ENCODE measurements at places on chromosomes 16 and 17. TPM values are rescaled to one million over a fixed set of nuclear protein-coding genes. Genes with fewer than 3 reads are reported as not detected.
A peak's percentile ranks its signal among the peaks of the same experiment; 100 is the strongest.

Gene FAM20A
- total RNA-seq: 4.2 TPM

Gene HOXB1
- not detected for total RNA-seq

- no peak for DNase-seq
Measured at GRCh38 chr17:58231641-58232040, 6.7 kb upstream of the LPO start.

DNA sequence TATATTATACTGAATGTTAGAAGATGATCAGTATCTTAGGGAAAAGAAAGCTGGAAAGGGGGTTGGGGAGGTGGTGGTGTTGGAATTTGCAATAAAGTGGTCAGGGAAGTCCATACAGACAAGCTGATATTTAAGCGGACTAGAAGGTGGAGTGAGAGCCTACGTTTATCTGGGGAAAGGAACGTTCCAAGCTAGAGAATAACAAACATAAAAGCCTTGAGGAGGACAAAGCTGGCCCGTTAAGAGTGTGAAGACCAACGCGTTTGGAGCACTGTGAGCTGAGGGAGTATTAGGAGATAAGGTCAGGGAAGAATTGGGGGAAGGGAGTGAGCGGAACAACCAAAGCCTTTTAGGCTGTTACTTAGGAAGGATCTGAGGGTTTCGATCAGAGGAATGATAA lies 1.4 kb downstream of the DDX42 start:
- no peak for DNase-seq

DNA sequence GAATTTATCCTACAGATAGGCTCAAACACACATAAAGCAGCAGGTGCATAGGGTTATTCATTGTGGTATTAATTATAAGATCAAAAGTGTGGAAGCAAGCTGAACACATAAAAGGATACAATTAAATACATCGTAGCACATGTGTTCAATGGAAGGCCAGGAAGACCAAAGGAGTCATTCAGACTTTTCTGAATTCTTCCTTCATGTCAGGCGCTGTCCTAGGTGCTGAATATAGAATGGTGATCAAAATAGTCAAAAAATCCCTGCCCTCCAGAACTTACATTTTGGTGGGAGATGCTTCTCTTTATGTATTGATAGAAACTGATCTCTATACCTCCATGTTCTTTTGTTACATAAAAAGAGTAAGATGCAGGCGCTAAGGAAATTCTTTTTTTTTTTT lies 439.0 kb upstream of the ASIC2 start:
- DNase-seq: no peak

Gene KCNAB3
- 0.74 TPM for total RNA-seq

GRCh38 chr17:27993723-27994310 lies 48.7 kb upstream of the NLK start:
- DNase-seq: no peak

GRCh38 chr16:4801962-4802658 lies at the start of gene ROGDI:
TSS of gene ROGDI (minus strand) at chr16:4802633. CDS start at chr16:4802571, 62 bp downstream.
- DNase-seq: peak; percentile 94

DNA sequence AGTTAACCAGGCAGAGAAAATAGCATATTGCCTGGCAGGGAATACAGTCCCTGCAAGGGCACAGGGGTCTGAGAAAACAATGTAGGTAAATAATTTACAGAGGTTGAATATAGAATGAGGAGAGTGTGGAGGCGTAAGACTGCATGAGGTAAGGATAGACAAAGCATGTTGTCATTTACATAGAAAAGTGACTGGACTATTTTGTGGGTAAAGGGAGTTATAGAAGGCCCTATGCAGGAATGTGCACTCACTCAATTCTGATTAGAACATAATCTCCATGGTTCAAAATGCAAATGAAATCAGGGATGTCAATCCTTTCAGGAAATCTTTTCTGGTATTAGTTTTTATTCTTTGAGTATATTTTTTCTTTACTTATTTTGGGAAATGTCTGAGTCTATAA lies 285.7 kb upstream of the SALL1 start:
- DNase-seq: no peak

- DNase-seq: no peak
Measured at GRCh38 chr16:51696376-51696775, 545.3 kb upstream of the SALL1 start.

- DNase-seq: no peak
Measured at GRCh38 chr17:73630531-73630930, 13.7 kb downstream of the SDK2 start.

All from right cardiac atrium (tissue), 5 donors.